Activated CD4-positive, alpha-beta T cell treated with anti-CD3 and anti-CD28 coated beads, Interleukin-2, amount 10 ng/mL, durations not matched to agents 24 days and 14 days (primary cell): ENCODE measurements at places on chromosomes 3 and 15. TPM values are rescaled to one million over a fixed set of nuclear protein-coding genes. Genes with fewer than 3 reads are reported as not detected.

- DNase-seq: no peak
Measured at GRCh38 chr3:115228266-115228665, 81.2 kb upstream of the ZBTB20 start.

DNA sequence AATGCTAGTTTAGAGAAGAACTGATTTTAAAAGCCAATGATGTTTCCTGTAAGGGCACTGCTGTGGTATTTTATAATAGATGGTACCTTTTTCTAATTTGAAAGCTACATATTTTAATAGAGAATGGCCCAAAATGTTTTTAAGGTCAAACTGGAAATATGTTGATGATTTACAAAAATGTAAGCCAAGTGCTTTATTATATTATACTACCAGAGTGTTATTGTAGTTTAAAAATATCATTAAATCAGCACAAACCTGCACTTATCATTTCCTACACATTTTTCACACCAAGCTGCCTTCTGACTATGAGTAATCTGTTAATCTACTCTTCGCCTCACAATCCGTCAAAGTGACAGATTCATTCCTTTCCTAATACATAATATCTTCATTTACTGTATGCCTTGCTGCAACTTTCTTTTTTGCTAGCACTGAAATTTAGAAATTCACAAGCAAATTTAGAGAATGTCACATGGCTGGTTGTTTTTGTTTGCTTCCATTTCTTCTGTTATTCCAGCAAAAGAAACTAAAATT, 126.4 kb upstream of the FAM3D start:
- DNase-seq: no peak

DNA sequence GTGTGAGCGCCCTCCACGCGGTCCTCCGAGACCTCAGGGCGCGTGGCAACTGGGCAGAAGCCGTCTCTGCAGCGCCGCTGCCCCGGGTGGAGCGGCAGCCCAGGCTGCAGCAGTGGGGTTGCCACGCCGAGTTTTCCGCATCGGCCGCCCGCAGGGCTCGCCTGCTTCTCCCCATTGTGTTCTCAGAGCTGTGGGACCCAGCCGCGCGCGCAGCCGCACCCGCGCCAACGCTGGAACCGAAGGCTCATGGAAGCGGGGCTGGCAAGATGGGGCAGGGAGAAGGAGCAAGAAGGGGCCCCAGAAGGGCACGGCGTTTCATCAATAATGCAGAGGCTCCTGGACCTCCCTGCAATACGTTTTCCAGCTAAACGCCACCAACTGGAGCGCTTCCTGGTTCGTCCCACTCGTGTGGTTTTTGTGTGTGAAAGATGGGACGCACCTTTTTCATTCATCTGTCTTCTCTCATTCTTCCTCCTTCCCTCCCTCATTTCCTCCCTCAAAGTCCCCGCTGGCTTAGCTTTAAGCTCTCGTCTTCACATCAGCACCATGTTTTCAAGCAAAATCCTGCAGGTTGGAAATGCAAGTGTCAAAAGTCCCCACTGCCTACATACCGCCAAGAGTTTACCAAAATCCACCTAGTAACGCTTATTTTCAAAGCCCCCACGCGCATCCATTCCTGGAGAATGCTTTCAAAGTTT, 1.2 kb downstream of the ROBO1 start:
- no peak for DNase-seq

- DNase-seq: no peak
Measured at GRCh38 chr3:68207327-68207726, 552.9 kb upstream of the SUCLG2 start.

DNA sequence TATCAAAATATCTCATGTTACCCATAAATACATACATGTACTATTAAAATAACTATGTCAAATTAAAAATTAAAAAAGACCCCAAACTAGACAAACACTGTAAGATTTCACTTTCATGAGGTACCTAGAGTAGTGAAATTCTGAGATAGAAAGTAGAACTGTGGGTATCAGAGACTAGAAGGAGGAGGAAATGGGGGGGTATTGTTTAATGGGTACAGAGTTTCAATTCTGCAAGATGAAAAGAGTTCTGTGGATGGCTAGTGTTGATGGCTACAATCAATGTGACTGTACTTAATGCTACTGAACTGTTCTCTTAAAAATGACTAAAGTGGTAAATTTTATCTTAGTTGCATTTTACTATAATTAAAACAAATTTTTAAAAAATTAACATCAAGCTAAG, 36.6 kb downstream of the RFX7 start:
- no peak for DNase-seq

DNA sequence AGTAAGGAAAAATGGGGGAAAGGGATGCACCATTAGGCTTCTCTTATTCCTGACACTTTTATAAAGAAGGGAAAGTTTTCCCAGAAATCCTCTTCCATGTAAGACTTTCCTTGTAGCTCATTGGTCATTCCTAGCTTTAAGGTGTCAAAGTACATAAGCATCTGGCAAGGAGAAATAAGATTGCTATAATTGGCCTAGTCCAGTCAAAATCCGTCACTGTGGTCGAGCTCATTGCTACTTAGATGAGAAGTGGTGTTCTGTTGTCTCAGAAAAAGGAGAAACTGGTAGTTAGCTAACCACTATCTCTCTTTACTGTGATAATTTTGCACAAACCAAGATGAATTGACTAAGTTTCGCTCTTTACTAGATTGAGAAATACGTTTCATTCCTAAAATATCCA, 370.1 kb downstream of the CNTN4 start:
- DNase-seq: no peak

Gene RNF123
- total RNA-seq: 42.0 and 45.6 TPM in 2 replicates

Gene GPR27
- 1.0 and 1.4 TPM in 2 replicates for total RNA-seq

- no peak for DNase-seq
Measured at GRCh38 chr3:27556887-27557286, 72.7 kb upstream of the SLC4A7 start.

Gene TAGLN3
- total RNA-seq: 0.33 and 0.44 TPM in 2 replicates

DNA sequence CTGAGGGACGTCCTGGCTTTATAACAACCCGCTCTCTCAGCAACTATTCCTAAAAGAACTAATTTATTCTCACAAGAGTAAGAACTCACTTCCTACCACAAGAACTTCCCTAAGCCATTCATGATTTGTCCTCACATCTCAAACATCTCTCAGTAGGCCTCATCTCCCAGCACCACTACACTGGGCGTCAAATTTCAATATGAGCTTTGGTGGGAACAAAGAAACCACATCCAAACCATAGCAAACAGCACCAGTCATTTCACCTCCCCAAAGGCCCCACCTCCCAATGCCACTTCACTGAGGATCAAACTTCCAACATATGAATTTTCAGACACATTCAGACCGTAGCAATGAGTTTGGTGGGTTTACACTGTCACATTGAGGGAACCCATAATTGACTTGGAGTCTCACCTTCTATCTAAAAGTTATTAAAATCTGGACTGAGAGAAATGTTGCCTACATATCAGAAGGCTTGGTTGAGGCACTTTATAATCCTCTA, 116.4 kb upstream of the AGBL1 start:
- no peak for DNase-seq

- DNase-seq: no peak
Measured at GRCh38 chr15:19973718-19974117, 567.9 kb downstream of the GOLGA6L6 start.

DNA sequence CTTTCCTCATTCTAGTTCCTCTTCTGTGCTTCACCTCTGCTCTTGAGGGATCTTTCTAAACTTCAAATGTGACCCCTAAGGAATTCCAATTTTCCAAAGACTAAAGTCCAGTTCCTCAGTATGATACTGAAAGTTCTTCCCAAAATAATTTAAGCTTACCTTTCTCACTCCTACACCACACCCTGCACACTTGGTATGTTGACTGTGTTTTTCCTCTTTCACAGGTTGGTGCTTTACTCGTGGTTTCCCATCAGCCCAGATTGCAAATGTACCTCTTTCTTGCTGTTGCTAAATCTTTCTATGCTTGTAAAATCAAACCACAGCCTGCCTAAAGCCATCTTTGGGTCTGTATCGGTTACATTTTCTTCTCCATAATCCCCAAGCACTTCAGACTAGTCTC, 30.5 kb upstream of the CLDN16 start:
- DNase-seq: no peak

GRCh38 chr3:116340680-116341216, 104.5 kb downstream of the LSAMP start:
- no peak for DNase-seq

- DNase-seq: peak; percentile 81
Measured at GRCh38 chr3:69739204-69740102, at the start of gene MITF. Gene MITF, plus strand, starts transcription at chr3:69739464. Its CDS starts 134 bp downstream, at chr3:69739598.
